Motor neuron (in vitro differentiated cells): ENCODE measurements at places on chromosomes 16 and 17. TPM values are rescaled to one million over a fixed set of nuclear protein-coding genes. Genes with fewer than 3 reads are reported as not detected.

The VWA3A gene
- 0.24 and 0.62 TPM in 2 replicates for total RNA-seq

GRCh38 chr16:54579106-54579728 is 292.6 kb upstream of the IRX3 start:
- no peak for ATAC-seq

DNA sequence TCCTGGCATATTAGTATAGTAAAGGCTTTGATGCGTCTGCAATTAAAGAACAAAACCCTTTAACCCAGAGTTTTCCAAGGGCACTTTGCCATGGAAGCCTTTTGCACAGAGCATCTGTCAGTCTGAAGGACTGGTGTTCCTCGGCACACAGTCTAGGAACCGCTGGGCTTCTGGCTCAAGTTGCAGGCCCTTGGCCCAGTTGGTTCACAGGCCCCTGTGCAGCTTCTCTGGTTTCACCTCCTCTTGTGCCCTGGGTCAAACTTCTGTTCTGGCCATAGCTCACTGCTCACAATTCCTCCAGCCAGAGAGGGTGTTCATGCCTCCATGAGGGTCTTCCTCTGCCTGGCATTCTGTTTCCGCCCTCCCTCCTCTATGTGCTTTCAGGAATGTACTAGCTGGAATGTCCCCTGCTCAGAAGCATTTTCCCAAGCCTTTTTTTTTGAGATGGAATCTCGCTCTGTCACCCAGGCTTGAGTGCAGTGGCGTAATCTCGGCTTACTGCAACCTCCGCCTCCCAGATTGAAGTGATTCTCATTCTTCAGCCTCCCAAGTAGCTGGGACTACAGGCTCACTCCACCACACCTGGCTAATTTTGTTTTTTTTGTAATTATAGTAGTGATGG is 34.5 kb upstream of the TEX2 start:
- no peak for ATAC-seq

GRCh38 chr16:27824006-27824405 is 239.5 kb downstream of the GSG1L start:
- ATAC-seq, result no peak

DNA sequence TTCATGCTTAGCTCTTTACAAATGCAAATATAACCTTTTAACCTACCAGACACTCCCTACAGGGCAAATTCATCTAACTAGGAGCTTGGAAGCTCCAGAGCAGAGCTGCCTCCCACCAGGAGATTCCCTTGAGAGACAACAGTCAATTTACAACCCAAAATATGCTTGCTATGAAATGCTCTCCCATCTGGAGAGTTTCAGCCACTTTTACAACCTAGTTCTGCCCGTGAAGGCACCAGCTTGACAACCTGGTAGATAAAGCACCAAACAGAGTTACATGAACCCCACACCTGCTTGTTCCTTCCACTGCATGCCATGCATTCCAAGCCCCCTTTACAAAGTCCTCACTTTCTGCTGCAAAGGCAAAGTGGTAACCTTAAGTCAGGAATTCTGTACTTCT is 215.3 kb upstream of the KIF2B start:
- ATAC-seq, result no peak

DNA sequence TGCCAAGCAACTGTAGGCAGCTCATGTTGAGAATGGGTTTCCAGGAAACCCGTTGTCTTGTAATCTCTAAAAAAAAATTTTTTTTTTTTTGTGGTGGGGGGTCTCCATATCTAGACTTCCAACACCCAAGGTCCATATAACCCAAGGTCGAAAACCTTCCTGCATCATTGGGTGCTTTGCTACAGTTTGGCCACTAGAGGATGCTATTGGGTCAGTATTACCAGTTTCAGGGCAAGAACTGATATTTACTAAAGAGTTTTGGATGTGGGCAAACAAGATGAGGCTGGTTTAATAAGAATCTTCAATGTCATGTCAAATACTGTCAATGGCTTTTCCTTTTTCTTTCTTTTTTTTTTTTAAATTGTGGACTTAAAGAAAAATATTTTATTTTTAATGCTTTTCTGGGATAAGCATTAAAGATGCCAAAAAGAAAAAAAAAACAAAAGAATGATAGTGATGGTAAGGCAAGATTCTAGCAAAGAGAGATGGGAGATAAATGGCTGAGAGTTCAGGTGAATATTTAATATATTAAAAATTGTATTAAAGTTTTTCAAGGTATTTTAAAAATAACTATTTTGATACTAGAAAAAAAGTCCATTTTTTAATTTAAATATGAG is 62.2 kb downstream of the DHRS7C start:
- peak; percentile 36 for ATAC-seq

The PRSS8 gene
- 0.27 and 0.63 TPM in 2 replicates for total RNA-seq

The FAM83G gene
- total RNA-seq, result 5.9 and 6.0 TPM in 2 replicates

GRCh38 chr16:67216612-67217490 is 10.1 kb upstream of the TMEM208 start:
- ATAC-seq, result no peak

GRCh38 chr16:9148374-9149015 is 57.1 kb downstream of the HAPSTR1 start:
- ATAC-seq, result peak; percentile 25

GRCh38 chr16:57277586-57277985 is 6.9 kb downstream of the PLLP start:
- no peak for ATAC-seq

The AGRP gene
- total RNA-seq, result not detected in 2 replicates

- ATAC-seq, result no peak
Measured at GRCh38 chr16:68366062-68366461, 55.2 kb downstream of the PRMT7 start.

The NPIPA7 gene
- 2.7 and 5.8 TPM in 2 replicates for total RNA-seq

DNA sequence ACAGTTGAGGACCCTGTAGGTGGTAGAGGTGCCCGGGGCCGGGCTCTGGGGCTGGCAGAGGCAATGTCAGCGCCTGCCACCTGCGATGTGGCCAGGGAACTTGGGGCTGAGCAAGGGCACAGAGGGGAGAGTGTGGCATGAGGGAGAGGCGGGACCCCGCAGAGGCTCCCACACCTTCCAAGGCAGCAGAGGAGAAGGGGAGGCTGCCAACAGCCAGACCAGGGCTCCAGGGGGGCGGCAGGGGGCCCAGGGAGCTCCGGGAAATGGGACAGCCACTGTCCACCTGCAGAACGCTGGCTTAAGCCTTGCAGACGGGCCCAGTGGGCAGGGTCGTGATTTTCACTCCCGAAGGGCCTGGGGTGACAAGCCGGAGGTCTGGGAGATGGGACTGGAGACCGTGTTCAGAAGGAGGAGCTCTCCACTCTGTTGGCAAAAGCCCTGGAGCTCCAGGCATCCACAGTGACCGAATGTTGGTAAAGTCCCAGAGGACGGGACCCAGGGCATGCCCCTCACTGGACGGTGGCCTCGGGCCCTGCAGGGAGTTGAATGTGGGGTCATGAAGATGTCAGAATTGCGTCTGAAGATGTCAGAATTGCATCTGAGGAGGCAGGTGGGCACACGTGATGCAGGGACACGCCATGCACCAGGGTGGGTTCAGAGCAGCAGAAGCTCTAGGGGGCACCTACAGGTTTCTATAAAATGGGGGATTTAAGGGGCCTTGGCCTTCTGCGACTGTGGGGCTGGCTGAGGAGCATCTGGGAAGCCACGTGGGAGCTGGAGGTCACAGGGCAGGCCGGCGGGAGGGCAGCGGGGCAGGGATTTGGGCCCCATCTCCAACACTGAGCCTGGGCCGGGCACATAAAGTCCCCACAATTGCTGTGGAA is 18.6 kb downstream of the CD7 start:
- no peak for ATAC-seq

The HBZ gene
- not detected in 2 replicates for total RNA-seq

The ZFPM1 gene
- 1.8 and 2.1 TPM in 2 replicates for total RNA-seq

The SPATA32 gene
- total RNA-seq, result 0.77 TPM in 1 of 2 replicates, not detected in the other

The ADAM11 gene
- 3.6 and 5.6 TPM in 2 replicates for total RNA-seq

DNA sequence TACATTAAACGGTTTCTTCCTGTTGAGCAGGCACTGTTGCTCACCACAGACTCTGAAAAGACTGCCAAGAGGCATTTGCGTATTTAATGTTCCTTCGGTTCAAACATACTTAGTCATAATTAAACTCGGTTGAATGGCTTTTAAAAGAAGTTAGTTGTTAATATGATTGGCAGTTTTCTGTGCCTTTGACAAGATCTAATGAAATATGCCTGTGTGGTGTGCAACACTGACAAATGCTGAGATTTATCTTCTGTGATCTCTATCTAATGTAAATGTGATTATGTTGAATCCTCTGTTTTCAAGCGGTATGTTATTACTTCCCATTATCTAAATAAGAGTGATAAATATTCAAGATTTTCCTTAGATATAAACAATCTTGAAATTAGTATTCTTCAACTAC is 1046.6 kb downstream of the CDH8 start:
- no peak for ATAC-seq

DNA sequence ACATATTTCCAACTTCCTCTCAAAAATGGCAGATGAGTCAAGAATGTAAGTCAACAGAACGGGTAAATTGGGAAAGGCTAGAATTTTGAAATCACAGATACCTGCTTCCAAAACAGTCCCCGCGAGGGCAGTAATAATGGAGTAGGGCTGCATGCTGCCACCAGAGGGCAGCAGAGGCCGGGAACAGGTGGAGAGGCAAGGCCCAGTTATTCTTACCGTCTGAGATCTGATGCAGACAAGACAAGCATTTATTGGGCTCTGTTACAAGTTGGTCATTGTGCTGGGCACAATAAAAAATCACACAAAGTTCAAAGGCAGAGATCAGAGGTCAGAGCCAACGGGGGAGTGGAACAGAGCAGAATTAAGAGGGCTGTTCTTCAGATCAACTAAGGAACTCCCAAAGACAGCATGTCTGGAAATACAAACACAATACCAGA is 8.8 kb upstream of the MLKL start:
- ATAC-seq, result peak; percentile 93

The SLC6A2 gene
- total RNA-seq, result 0.23 and 0.26 TPM in 2 replicates
